ENCODE measurements at places on chromosomes 3 and 15. TPM values are rescaled to one million over a fixed set of nuclear protein-coding genes. Genes with fewer than 3 reads are reported as not detected.

DNA sequence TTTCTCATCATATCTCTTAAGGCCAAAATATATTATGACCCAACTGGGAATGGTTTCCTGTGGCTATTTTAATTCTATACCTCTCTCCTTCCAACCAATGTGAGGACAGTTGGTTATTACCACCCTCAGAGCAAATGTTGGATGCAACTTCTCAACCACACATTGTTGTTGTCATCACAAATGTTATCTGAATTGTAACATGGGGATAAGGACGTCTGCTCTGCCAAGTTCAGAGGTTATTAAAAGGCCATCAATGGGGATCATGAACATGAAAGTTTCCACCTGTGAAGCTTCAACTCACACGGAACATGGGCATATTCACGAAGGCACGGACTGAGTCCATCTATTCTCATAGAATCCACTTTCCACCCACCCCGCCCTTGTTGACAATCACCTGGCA is 46.8 kb downstream of the MB21D2 start:
- DNase-seq: no peak

GRCh38 chr15:59543721-59544547 is 67.6 kb upstream of the GCNT3 start:
- DNase-seq: no peak

DNA sequence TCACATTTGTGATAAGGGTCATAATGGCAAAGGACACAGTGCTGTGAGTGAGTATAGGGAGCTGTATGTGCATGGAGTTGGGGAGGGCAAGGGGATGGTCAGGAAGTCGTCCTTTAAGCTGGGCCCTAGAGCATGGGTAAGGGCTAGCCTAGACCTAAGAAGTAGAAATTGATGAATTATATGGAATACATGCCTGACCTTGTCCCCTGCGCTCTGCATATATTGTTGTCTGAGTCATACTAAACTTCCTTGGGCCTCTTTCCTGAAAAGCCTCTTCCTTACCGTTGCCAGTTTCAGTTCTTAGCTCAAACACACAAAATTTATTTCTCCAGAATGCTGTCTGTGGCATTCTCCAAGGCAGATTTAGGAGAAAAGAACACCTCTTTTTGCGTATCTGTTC is 4.6 kb downstream of the SNRK start:
- DNase-seq: no peak

- DNase-seq: no peak
These were observed 247.3 kb upstream of the NSMCE3 start for GRCh38 chr15:29516929-29517328.

DNA sequence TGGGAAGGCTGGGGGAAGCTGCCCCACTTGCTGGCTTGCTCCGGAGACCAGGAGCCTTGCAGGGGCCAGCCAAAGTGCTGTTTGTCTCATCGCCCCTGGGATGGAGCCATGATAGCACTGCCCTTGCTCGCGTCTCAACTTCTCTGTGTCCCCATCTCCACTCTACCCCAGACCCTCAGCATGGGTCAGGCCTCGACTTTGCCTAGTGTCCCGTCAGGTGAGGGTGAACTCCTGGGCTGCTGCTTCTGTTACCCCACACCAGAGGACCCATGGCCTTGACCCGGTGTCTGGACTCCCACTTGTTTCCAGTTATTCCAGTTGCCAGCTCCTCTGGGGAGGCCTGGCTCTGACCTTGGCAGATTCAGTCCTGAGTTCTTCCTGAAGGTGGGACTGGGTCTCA is 36.5 kb upstream of the DUSP7 start:
- DNase-seq: no peak

DNA sequence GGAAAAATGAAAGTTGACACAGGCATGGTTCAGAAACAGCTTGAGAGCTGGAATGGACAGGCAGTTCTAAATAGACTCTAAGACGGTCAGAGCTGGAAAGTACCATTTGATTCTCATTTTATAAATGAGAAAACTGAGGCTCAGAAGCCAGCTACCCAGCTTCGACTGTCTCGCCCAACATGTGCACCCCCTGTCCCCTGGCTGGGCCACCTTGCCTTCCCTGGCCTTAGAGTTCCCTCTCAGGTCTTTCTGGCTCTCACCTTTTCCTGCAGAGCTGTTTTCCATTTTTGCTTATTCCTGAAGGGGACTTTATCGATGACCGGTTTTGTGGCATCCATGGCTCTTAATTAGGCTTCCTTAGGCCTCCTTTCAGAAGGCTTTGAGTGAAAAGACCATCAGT is 17.3 kb upstream of the DOCK3 start:
- no peak for DNase-seq

GRCh38 chr15:48603123-48603500 is 42.4 kb downstream of the FBN1 start:
- DNase-seq: no peak

DNA sequence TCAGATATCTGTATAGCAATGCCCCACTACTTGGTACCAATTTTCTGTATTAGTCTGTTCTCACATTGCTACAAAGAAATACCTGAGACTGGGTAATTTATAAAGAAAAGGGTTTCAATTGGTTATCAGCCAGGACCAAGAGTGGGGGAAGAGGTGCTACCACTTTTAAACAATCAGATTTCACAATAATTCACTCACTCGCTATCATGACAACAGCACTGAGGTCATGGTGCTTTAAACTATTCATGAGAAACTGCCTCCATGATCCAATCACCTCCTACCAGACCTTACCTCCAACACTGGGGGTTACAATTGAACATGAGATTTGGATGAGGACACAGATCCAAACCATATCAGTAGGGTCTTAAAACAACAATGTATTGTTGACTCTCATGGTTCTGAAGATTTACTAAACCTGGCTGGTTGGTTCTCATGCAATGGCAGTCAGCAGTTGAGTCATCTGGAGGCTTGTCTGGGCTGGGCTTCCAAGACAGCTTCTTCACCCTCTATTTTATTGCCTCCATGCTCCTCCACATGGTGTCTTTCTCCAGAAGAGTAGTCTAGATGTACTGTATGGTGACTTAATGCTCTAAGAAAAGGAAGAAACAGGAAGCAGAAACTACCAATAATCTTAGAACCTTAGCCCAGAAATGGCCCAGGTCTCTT is 21.2 kb upstream of the TM4SF4 start:
- no peak for DNase-seq

DNA sequence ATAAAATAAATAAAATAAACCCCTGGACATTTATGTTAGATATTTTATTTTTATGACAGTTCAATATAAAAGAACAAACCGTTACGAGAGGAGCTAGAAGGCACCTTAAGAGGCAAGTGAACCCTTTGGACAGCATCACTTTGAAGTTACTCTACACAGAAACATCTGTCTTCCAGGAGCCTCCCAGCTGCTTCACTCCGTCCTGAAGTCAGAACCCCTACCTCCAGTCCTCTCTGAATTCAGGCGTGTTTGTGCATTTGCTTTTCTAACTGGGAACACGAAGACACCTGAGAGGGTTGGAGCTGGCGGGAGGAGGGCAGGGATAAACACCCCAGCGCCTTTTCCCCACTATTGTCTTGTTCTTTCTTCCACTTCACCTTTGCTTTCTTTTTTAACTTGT is 46.2 kb downstream of the CMTM7 start:
- DNase-seq: no peak

DNA sequence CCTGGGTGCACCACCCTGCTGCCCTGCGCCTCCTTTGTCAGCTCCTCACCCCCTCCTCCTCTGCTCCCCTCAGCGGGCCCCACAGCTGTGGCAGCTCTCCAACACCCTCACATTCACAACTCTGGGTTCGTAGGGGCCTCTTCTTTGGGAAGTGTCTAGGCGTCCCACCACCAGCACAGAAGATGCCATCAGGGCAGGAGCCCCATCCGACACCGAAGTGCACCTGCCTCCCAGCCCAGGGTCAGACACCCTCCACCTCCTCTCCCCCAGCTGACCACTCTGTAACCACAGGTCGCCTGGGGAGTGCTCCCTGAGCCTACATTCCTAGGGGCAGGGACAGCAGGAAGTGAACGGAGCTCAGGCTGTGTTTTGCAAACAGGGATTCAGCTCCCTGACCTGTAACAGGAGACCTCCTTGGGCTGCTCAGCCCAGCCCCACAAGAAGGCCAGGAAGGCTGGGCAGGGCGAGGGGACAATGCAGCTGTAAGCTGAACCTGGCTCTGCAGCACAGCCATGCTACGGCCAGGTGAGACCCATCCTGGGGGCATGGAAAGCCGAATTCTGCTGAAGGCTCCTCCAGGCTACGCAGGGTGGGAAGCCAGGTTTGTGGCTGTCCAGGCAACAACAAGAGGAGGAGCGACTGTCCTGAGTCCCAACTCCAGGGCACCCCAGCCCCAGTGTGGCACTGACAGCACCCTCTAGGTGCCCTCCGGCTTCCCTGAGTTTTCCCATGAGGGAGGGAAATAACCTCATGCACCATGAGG is 269.0 kb downstream of the GOLGA6L6 start:
- DNase-seq: no peak

DNA sequence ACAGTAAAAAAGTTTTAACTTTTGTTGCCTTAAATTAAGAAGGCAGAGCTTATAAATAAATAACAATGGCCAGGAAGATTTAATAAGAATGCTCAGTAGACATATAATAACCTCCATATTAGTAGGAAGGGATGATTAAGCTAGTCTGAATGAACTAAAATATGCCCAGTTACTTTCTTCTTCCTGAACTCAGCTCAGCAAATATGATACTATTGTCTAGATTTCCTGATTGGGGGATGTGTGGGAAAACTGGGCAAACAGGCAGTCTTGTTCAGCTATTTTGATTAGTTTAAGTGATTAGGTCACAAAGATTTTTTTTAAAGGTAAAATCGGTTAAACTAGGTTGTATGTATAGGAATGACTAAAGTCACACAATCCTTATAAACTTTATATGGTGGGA is 167.2 kb upstream of the SLC2A2 start:
- no peak for DNase-seq

Gene CTXND1
- total RNA-seq: 0.04 TPM

Gene HHLA2
- total RNA-seq: 0.07 TPM

Gene RPP25
- 31.3 TPM for total RNA-seq

Gene WDR93
- not detected for total RNA-seq

Gene CAMK2N2
- total RNA-seq: 13.1 TPM

Gene EPHA6
- 2.1 TPM for total RNA-seq

Measured in WTC11 (cell line).